Stimulated activated CD8-positive, alpha-beta memory T cell treated with anti-CD3 and anti-CD28 coated beads, Interleukin-4, amount 100 ng/mL, for 1 hour (primary cell): ENCODE measurements at places on chromosomes 2 and 18.

DNA sequence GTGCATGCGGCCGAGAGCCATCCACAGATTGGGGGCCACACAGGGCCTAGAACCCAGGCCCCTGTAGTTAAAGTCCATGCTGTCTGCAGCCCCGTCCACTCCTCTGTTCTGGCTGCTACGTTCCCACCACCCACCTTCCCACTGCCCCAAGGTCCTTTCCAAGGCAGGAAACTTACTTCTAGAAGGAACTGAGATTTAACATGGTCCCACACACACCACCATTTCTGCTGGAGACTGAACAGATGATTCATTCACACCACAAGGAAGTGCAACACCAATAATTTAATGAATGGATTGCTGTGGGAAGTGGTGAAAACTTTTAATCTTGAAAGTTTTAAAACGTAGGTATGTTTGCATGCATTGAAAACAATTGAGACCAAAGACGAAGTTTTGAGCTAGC is 95.2 kb downstream of the LBH start:
- no peak for DNase-seq

DNA sequence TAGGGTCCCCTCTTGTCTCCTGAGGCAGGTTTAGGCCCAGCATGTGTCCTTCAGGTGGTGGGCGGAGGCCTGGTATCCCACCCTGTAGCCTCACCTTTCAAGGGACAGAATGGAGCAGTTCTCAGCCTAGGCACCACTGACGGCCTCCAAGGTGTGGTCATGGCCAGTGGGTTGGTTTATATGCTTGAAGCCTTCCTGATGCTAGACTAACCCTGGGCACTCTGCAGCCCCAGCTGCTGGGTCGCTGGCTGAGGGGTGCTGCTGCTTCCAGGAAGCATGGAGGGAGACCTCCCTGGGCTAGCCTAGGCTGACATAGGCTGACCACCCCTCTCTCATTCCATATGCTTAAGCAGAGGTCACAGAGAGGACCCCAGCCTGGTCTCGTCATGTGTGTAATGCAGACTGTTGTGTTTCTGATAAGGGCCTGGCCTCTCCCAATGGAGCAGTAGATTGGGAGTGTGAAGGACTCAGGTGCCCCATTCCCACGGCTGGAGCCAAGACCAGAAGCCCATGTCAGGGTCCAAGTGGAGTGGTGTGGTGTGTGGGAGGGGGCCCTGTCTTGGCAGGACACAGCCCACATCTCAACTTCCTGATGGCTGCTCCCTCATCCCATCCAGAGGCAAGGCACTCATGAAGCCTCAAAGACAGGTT is 206.6 kb downstream of the DYSF start:
- no peak for DNase-seq

DNA sequence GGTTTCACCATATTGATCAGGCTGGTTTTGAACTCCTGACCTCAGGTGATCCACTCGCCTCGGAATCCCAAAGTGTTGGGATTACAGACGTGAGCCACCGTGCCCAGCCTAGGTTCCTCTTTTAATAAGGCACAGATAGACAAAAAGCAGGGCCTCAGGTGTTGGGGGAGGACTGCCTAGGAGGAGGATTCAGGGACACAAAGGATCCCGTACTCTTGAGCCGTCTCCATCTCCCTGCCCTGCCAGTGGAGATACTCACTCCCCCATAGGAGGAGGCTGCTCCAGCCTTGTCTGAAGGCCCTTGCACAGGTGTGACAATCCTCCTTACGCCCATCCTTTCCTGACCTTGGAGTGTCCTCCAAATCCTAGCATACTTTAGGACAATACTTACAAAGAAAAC is 32.0 kb upstream of the TFCP2L1 start:
- DNase-seq, result no peak

DNA sequence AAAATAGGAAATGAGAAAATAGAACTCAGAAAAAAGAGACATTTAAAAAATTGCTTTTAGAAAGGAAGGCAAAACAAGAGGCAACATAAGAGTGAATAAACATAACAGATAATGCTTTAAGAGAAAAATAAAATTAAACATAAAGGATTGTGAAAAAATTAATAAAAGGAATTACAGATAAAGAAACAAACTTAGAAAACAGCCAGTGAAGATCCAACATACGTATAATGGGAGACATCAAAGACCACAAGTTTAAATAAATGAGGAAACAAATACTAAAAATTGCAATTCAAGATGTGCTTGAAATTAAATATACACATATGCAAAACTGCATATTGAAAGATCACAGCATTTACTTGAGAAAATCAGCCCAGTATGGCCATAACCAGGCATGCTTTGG is 448.9 kb downstream of the NBAS start:
- DNase-seq, result no peak

GRCh38 chr2:240930631-240931318 is 24.6 kb downstream of the CROCC2 start:
- no peak for DNase-seq

DNA sequence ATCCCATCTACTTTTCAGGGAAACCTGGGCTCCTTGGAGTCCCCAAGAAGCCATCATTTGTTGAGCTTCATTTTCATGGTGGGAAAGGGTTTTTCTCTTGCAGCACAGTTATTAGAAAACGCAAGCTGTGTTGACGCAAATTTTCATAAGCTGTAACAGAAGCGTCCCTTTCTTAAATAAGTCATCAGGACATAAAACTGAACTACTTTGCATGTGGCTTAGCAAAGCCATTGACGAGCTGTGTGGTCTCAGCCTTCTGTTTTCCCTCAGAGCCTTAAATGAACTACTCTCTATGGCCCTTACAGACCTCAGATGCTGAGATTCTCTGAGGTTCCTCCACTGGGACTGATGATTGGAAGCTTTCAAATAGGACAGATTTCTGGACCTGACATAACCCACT is 85.1 kb downstream of the ARL4C start:
- no peak for DNase-seq

DNA sequence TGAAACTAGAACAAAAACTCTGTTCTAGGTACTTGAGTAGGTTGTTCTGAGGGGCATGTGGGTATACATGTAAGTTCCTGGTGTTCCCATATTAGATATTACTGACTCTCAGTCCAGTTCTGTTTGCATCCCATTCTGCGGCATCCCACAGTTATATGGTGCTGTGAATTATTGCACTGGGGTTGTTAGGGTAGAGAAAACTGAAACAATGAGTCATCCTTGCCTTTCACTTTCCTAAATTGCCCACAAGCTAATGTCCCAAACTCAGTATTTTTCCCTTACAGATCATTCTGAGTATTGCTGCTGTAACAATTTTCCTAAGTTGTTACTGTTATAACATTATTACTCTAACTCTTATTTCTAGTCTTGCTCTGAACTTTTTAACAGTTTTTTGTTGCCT is 3.0 kb downstream of the WDR75 start:
- DNase-seq, result no peak

DNA sequence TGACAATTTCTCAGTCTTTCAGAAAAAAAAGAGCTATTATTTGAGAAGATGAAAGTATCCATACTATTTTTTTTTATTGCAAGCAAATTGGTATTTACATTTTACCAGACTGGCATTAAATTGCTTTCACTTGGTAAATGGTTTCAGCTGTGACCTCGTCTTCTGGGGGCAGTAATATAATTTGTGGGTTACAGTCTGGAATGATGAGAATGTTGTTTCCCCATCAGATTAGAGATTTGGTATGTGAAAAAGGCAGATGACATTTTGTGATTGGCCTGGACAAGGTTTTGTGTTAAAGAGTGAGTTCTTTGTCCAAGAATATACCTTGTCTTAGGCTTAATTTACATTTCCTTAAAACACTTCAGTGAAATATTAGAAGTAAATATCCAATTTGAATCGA is 390.1 kb upstream of the ST6GAL2 start:
- DNase-seq, result no peak

- DNase-seq, result no peak
Measured at GRCh38 chr2:190791347-190791975, 89.2 kb upstream of the GLS start.

DNA sequence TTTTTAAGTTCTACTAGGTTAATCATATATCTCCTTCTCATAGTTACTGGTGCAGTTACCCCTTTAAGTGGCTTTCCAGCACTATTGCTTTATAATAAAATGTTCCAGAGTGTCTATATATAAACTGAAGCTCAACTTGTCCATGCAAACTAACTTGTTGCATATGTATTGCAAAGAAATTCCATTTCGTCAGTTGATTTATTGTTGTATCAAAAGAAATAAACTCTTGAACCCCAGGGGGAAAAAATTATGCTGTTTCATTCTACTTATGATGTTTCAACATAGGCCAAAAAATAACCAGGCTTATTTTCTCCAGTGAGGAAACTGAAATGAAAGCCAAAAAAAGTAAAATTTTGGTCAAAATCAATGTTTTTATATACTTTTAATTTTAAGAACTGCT is 491.9 kb downstream of the NR4A2 start:
- DNase-seq, result no peak

GRCh38 chr18:75109819-75110218 is 99.1 kb downstream of the PTGR3 start:
- DNase-seq, result no peak

GRCh38 chr2:134319596-134320254 is 65.9 kb downstream of the MGAT5 start:
- no peak for DNase-seq

GRCh38 chr2:28454016-28454930 is 41.6 kb upstream of the PLB1 start:
- no peak for DNase-seq

- no peak for DNase-seq
Measured at GRCh38 chr2:182951948-182952663, 85.7 kb upstream of the FRZB start.

DNA sequence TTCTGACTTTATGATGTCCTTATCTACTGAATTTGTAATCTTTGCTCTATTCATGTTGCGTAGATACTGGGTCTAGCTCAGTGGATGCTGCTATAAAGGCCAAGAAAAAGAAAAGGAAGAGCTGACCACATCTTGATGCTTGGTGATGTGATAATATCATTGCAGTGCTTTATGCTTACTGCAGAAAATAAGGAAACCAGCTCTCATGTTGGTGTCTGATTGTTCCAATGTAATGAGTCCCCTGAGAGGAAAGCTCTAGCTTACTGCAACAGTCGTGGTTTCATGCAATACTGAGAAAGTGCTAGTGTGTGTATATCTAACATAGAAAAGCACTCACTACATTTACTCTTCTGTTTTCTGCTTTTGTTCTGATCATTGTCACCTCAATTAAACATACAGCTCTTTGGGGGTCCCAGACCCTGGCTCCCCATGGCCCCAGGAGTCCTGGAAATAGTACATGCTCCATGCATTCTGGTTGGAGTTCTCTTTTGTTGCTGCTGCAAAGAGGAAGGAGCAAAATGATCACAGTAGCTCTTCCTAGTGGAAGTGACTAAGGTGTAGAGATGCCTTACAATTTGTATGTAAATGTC is 338.8 kb downstream of the CYRIA start:
- DNase-seq, result no peak

GRCh38 chr2:65550246-65550645 is 117.8 kb upstream of the SPRED2 start:
- DNase-seq, result no peak

- DNase-seq, result no peak
Measured at GRCh38 chr2:42359965-42360483, 993 bp downstream of the COX7A2L start.

GRCh38 chr2:74915743-74916142 is 42.7 kb upstream of the POLE4 start:
- peak; percentile 3 for DNase-seq

- no peak for DNase-seq
Measured at GRCh38 chr2:11366326-11366741, 21.9 kb upstream of the ROCK2 start.

GRCh38 chr2:2464643-2465042 is 133.6 kb upstream of the MYT1L start:
- DNase-seq, result no peak

GRCh38 chr18:9612977-9613376 is 1.4 kb downstream of the PPP4R1 start:
- DNase-seq, result no peak

GRCh38 chr2:16657671-16658070 is 8.0 kb downstream of the CYRIA start:
- no peak for DNase-seq

DNA sequence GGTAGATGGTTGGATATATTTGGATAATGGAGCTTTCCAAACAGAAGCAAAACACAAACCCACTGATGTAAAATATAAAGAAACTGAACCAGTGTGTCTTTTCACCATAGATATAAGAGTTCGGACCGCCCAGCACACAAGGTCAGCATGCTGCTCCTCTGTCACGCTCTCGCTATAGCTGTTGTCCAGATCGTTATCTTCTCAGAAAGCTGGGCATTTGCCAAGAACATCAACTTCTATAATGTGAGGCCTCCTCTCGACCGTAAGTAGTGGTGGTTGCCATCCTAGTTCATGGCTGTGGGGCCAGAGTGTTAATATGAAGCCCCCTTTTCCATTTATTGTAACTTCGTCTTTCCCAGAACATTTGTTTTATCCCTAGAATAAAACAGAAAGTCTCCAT is 125.2 kb upstream of the LYPD6 start:
- no peak for DNase-seq

DNA sequence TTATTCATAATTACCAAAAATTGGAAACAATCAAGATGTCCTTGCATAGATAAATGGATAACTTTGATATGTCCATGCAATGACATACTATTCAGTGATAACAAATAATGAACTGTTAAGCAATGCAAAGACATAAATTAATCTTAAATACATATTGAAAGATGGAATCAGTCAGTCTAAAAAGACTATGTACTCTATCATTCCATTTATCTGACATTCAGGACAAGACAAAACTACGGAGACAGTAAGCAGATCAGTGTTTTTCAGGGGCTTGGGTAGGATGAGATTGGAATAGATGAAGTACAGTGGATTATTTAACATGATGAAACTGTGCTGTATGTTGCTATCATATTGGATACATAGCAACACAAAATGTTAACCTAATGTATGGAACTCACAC is 21.3 kb upstream of the ZNF804A start:
- no peak for DNase-seq

GRCh38 chr2:150472511-150472899 is 15.0 kb downstream of the RND3 start:
- DNase-seq, result no peak

DNA sequence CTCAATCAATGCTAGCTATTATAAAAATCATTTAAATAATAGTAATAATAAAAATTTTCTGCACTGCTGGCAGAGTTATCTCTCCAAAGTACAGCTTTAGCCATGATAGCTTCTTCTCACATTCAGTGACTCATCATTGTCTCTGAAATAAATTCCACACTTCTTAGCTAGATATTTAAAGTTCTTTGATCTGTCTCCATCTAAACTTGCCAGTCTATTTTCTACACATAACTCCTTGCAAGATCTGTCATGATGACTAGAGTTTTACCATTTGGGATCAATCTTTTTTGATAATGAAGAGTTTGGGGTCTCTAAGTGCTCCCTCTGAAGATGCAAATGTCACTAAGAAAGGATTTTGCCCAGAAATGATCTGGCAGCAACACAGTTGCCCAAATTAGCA is 155.4 kb upstream of the LHCGR start:
- no peak for DNase-seq

GRCh38 chr2:84963692-84964405 is 7.1 kb upstream of the KCMF1 start:
- no peak for DNase-seq

GRCh38 chr2:239732666-239733010 is 292.5 kb downstream of the NDUFA10 start:
- no peak for DNase-seq
